Activated T-cell treated with anti-CD3 and anti-CD28 coated beads for 24 hours (primary cell): ENCODE measurements at places on chromosomes 16 and 17.
A peak's percentile ranks its signal among the peaks of the same experiment; 100 is the strongest.

GRCh38 chr16:84836967-84837366, 17.2 kb downstream of the CRISPLD2 start:
- no peak for DNase-seq

DNA sequence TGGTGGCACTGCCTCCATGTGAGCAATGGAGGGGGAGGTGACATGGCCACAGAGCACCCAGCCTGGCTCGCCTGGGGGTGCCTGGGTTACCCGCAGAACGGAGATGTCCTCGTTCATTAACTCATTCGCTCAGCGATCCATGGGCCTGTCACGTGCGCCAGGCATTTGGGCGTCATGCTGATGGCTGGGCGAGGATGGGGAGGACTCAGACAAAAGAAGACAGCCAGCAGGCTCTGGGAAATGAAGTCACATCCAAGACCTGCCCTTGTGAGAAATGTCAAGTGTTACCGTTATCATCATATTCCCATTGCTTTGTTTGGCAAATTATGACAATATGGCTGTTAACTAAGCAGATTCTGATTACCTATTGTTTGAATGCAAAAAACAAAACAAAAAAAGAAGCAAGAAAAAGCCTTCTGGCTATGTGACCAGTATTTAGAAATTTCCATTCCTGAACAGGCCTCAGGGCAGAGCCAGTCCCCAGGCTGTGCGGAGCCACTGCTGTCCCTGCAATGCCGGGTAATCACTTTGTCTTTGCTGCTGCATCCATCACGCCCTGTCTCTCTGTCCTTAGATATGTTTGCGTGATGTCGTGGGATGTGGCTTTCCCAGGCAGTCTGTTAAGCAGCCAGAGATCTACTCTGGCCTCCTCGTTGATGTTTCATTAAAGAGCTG, 57.9 kb downstream of the CMIP start:
- DNase-seq = no peak

GRCh38 chr17:67248291-67248690, 3.3 kb upstream of the HELZ start:
- no peak for DNase-seq

DNA sequence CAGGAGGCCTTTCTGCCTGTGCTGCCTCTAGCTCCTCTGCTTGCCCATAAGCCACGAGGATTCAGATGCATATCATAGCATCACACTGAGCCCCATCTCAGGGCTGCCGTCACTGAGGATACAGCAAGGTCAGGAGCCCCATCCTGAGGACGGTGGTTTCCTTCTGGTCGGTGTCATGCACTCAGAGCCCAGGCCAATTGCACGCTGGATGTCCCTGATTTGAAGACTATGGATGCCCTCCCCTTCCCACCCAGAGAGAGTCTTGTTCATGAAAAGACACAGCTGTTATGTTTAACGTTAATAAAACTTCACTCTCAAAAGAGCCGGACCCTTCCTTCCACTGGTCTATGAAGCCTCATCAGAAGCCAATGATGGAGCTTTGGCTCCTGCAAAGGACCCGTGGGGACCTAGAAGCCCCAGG, 19.9 kb downstream of the COTL1 start:
- DNase-seq = peak; percentile 26
